ENCODE measurements at places on chromosomes 6 and 20.

- DNase-seq, result no peak
These were observed 12.3 kb upstream of the HMGN4 start for GRCh38 chr6:26525838-26526237.

DNA sequence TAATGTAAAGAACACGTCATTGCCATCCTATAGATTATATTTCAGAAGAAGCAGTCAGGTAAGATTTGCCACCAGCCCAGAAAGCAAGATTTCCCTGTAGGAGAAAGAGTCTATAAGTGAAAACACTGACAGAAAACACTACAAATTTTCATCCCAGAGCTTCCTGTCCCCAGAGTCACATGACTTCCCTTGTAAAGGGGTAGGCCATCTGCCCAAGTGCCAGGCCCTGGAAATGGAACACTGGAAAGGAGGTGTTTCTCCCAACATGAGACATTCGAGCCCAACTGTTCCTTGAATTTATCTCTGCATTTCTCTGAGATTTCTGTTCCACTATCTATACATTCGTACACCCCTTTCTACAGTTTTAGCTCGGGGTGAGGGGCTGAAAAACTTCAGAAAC is 46.9 kb downstream of the RAMACL start:
- DNase-seq, result no peak

DNA sequence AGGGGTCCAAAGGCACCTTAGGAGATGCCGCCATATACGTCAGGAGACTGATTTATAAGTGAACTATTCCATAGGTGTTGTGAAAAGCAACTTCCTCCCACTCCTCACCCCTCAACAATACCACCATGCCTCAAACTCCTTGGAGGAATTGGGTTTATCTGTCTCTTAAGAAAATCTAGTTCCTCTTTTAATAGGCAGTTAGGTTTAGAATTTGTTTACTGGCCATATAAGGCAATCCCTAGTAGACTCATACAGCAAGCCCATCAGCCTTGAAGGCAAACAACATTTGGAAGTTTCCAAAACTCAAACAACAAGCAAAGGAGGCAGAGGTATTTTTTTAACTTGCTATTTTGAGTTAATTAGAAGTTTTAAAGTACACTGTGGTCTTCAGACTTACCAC is 66.1 kb downstream of the PRND start:
- DNase-seq, result no peak

DNA sequence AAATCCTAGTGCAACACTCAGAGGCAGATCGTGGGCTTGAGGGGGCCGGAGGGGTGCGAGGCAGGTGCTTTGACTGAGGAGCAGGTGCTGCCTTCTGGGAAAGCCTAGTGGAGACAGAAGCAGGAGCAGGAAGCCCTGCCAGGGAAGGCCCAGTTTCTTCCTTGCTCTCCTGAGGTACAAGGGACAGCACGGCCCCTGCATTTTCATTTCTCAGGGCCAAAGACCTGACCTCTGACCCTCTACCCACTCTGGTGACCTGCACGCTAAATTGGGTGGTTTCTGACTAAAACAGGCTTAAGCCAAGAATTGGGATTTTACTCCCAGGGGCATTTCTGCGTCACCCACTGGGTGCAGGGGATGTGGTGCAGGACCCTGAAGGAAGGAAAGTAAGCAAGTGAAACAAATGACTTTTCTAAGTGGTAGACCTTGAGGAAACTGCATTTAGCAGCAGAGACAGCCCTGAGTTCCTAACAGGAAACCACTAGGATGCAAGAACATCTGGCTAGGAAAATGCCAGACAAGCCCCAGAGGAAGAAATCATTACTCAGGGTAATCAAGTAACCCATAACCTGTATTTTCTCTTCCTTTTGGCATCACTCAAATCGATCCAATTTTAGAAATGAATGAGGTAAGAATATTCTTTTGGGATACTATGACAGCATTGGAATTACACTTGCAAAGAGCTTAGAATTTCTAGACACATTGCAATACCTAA is 141.7 kb downstream of the CD164 start:
- no peak for DNase-seq

DNA sequence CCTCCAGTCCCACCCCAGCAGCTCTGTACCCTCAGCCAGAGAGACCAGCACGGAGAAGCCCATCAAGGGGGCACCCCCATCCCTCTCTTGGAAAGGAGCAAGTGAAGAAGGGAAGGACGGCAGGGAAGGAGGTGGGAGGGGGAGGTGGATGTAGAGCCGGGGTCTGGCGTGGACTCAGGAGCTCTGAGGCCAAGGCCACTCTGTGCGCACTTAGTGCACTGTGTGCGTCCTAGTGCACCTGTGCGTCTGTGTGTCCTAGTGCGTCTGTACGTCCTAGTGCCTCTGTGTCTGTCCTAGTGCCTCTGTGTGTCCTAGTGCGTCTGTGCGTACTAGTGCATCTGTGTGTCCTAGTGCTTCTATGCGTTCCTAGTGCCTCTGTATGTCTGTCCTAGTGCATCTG is 54.2 kb downstream of the DSTN start:
- DNase-seq, result no peak

- DNase-seq, result no peak
These were observed 175.2 kb downstream of the ZMYND8 start for GRCh38 chr20:47181056-47181862.

DNA sequence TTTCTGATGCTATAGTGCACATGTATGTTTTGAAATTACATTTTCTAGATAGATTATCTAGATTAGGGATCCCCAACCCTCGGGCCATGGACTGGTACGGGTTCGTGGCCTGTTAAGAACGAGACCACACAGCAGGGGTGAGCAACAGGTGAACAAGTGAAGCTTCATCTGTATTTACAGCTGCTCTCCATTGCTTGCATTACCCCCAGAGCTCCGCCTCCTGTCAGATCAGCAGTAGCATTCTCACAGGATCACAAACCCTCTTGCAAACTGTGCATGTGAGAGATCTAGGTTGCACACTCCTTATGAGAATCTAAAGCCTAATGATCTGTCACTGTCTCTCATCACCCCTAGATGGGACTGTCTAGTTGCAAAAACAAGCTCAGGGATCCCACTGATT is 10.4 kb downstream of the CEP57L1 start:
- no peak for DNase-seq

GRCh38 chr20:58555078-58555765 is 40.0 kb upstream of the APCDD1L start:
- DNase-seq, result no peak

DNA sequence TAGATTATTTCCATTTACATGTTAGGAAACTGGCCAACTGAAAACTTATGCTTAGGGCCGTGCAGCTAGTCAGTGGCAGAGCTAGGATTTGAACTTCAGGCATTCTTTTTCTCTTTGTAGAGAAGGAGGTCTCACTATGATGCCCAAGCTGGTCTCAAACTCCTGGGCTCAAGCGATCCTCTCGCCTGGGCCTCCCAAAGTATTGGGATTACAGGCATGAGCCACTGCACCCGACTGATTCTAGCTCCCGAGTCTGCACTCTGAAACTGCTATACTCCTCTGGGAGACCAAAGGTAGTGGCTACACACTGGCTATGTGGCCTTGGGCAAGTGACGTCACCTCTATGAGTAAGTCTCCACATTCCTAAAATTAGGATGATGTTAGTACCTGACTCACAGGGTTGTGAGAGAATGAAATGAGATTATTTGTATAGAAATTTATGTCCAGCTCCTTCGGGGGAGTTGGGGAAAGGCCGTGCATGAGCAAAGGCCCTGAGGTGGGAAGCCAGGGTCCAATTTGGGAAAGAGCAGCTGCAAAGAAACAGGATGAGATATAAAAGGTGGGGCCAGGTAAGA is 6.4 kb downstream of the PLTP start:
- DNase-seq, result no peak
